ENCODE measurements at places on chromosomes 6 and 20.

DNA sequence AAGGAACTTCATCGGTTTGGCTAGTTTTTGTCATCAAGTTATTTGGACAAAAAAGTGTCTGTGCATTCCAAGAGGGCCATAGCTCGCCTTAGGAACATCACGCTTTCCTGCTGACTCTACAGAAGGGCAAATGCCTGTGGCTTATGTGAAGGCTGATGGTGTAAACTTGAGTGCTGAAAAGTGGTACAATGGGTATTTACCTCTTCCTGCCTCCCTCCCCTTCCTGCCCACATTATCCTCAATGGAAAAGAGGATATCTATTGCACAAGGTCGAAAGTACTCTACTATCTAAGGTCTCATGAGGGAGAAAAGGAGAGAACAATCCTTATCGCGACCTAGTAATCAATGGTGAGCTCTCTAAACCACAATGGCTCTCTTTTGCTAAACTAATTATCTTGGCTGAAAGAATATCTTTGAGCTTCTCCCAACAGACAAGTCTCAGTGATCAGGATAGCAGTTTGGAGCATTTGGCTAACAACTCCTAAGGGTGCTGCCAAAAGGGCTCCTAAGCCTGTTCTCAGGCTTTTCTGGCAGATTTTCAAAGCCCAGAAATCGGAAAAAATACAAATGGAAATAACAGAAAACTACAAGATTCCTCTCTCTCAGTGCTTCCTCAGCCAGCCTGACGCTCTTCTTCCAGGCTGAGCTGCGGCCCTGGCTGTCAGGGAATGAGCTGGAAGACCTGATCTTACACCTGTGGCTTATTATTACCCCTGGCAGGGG is 42.6 kb upstream of the ENPP1 start:
- no peak for DNase-seq

GRCh38 chr6:168852376-168852884 is 401.2 kb downstream of the THBS2 start:
- DNase-seq = no peak

DNA sequence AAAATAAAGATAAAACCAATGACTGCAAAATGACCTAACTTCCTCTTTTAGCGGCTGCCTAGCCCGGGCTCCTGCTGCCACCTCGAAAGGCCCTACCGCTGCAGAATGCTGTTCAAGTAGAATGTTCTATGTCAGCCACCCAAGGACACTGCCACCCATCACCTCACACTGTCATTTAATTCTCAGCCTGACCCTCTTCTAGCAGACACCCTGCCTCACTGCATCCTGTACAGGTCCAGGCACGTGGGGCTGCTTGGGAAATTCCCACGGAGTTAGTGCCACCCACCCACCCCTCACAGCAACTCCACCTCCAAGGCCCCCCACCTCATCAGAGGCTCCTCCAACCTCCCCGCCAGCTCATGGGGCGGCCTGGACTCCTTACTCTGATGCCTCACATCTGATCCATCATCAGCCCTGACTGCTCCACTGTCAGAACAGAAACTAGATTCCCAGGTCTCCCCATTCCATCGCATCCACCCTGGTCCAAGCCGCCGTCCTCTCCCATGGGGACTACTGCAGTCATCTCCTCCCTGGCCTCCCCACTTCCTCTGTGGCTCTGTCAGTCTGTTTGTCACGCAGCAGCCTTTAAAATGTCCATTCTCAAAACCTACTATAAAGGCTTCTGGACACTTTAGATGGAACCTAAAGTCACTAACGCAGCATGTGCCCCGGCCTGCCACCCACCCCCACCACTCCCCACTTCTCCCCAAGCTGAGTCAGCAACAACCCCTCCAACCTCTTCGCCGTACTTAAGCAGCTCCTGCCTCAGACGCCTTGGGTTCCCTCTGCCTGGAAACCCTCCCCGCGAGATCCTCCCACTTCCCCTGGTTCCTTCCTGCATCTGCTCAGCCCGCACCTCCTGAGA is 17.0 kb downstream of the NFATC2 start:
- DNase-seq = peak; percentile 68

GRCh38 chr6:88179692-88180091 is 13.5 kb upstream of the CNR1 start:
- DNase-seq = no peak

- DNase-seq = no peak
Measured at GRCh38 chr6:148287623-148288333, 54.9 kb upstream of the SASH1 start.

DNA sequence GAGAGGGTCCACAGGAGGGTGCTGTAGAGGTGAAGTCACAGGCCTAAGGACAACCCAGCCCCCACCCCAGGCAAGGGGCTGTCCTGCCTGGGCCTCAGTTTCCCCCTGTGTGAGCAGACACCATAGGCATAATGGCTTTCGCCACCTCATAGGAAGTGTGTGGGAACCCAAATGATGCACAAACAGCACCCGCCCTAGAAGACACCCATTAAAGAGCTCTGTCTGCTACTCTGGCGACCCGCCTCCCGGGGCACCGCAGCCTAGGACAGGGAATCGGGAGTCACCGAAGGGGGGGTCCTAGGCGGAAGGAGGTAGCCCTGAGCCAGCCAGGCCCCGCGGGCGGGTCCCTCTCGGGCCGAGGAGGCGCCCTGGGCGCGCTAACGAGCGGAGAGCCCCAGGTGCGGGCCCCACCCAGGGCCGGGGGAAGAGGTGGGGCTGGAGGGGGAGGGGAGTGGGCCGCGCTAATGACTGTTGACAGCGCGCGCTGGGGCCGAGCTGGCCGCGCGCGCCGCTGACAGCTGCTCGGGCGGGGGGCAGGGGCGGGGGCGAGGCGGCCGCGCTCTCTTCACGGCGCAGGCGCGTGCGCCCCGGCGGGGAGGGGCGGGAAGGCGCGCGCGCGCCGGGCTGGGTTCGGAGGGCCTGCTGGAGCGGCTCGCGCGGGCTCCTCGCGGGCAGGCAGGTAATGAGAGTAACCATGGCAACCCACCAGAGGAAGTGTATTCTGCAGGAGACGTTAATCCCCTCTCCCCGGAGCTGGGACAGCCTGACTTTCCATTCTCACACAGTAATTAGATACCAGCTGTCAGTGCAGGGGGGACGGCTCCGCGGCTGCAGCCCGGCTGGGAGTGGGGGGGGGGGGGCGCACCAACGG is 48.9 kb downstream of the NOL4L start:
- peak; percentile 75 for DNase-seq
